ENCODE measurements at places on chromosomes 12 and 14.

DNA sequence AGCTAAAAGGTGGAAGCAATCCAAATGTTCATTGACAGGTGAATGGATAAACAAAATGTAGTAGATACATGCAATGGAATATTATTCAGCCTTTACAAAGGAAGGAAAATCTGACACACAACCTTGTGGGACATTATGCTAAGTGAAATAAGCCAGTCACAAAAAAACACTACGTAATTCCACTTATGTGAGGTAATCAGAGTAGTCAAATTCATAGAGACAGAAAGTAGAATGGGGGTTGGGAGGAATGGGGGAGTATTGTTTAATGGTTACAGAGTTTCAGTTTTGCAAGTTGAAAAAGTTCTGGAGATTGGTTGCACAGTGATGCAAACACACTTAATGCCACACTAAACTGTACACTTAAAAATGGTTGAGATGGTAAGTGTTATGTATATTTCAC lies 62.8 kb downstream of the LIN52 start:
- DNase-seq, result no peak

GRCh38 chr14:106209755-106210154 lies 683.4 kb downstream of the TMEM121 start:
- DNase-seq, result no peak

GRCh38 chr12:58728397-58728796 lies 191.9 kb downstream of the LRIG3 start:
- no peak for DNase-seq

GRCh38 chr12:46354111-46354801 lies 18.3 kb downstream of the SLC38A2 start:
- no peak for DNase-seq

DNA sequence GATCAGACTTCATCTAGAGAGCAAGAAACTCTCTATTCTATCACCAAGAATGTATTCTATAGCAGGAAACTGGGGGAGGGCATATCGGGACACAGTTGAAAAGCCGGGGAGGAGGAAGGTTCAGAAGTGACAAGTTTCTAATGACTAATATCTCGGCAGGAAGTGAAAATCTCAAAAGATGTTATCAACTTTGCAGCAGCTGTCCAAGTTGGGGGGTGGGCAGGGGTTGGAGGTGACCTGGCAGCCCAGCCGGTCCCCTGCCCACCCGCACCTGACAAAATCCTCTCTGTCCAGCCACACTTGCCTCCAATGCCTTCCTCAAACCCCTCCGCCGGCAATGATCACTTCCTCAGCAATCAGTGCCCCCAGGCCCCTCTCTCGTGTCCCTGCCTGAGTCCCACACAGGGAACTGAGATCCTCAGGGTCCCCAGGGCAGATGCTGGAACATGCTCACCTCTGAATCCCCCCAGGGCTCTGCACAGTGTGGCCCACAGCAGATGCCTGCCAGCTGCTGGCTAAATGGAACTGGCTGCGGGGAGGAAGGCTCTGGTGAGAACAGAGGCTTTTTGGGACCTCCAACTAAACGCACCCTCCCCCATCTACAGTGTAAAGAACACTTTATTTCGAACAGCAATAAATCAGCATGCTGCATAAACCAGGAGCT lies 43.9 kb downstream of the CCDC88C start:
- DNase-seq, result no peak

- DNase-seq, result no peak
Measured at GRCh38 chr12:13680916-13681315, 300.5 kb downstream of the GRIN2B start.

Measured in left renal pelvis (tissue), 4 donors.